NCI-H2029 treated with DMSO at 0.1 percent for 48 hours (cell line): ENCODE measurements at places on chromosomes 11 and 22.

- peak; percentile 17 for DNase-seq
Measured at GRCh38 chr11:118438314-118438931, 2.1 kb downstream of the KMT2A start.

DNA sequence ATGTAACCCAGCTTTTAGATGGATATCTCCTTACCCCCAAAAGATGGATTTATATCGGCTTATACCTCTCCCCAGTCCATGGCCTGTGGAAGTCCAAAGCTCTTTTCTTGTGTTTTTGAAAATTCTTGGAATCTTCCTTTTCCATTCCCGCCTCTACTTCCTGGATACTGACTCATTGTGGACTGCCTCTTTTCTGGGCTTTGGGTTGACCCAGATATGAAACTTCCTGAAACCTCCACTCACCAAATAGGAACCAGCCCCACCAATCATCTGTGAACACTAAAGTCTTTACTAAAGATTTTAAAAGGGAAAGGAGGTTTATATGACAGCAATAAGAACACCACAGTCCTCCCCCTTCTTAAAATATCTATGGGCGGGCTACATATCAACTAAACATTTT is 163.4 kb upstream of the SYN3 start:
- no peak for DNase-seq

DNA sequence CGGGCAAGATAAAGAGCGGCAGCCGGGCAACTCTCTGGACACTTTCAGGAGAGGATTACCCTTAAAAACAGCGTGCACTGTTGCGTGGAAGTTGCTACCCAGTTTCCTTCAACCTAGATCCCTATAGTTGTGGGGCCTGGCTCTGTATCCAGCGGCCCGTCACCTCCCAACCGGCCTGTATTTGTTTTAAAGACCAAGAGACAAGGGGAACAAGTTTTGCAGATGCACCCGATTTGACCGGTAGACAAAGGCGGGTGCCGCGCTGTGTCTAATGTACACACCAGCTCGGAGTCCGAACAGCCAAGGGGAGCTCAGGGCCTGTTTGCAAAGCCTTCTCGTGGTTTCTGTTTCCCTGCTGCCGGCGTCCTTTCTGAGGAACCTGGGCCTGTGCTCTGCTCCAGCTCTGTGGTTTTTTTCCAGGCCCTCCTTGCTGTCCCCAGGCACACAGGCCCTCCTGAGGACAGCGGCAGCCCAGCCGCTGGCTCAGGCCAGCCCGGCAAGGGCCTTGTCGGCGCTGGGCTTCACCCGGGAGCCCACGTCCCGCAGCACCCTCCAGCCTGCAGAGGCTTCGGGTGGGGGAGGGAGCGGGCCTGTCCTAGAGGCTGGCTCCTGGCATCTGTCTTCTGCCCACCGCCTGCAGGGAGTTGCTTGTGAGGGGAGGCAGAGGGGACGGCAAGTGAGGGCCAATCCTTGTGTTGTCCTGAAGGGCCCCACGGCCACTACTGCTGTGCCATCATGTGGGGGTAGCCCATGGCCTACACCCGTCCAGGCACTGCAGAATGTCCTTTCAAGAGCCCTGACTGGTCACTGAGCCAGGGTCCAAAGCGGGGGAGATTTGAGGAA is 1.4 kb downstream of the TBX1 start:
- no peak for DNase-seq

DNA sequence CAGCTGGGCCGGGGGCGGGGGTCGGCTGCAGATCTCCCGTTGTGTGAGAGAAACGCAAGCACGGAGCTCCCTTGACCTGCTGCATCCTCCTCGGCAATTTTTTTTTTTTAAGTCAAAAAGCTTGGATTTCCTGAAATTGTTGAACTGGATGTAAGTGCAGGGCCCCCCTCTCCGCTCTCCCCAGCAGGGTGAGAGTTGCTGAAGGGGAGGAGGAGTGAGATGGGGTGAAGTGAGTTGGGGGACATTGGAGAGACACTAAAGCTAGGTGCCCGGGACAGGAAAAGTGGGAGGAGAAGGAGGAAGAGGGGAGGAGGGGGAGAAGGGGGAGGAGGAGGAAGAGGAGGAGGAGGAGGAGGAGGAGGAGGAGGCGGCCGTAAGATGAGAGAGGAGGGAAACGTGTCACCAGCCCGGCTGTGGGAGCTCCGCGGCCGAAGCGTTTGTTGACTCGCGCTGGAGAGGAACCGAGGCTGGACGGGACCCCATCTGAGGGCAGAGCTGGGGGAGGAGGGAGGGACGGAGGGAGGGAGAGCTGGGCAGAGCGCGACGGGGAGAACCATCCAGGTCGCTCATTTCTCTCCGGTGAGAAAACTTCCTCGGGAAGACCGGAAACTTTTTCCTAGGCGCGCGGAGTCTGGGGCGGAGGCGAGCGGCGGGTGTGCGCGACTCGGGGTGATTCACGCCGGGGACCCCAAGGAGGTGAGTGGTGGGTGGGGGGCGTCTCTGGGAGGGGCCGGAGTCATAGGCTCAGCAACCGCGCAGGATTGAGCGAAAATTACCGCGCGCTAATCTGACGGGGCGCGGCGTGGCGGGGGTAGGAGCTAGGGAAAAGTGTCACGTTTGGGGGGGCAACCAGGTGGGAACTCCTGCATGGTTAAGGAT is 80.2 kb downstream of the PRR5L start:
- no peak for DNase-seq
